ENCODE measurements at places on chromosomes 7 and 10.

DNA sequence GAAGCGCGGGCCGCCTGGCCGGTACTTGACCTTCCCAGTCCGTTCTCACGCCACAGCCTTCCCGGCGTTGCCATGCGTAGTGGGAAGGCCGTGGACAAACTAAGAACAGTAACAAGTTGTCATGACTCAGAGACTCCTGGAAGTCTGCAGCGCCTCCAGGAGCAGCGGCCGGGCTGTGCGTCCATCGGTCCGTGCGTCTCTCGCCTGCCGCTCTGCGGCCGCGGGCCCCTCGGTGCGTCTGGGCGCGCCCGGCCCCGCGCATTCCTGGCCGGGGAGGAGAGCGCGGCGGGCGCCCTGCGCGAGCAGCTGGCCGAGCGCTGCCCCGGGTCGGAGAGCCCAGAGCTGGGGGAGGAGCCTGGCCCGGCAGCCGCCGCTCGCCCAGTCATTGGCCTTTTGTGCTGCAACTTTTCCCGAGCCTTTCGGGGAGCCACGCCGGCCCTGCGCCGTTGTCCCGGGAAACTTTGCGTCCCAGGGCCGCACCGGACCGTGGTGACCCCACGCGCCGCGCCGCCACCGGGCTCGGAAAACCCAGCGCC lies 123.7 kb downstream of the TACC2 start:
- no peak for DNase-seq

- DNase-seq, result no peak
These were observed 66.0 kb upstream of the FGL2 start for GRCh38 chr7:77265666-77266065.

- DNase-seq, result no peak
These were observed 37.4 kb upstream of the RSU1 start for GRCh38 chr10:16854623-16855022.

- DNase-seq, result no peak
These were observed 71.1 kb upstream of the CUX1 start for GRCh38 chr7:101746314-101746713.

GRCh38 chr10:84447701-84448400 lies 119.5 kb downstream of the CCSER2 start:
- DNase-seq, result no peak

GRCh38 chr10:32004161-32004591 lies 52.0 kb downstream of the KIF5B start:
- DNase-seq, result no peak

DNA sequence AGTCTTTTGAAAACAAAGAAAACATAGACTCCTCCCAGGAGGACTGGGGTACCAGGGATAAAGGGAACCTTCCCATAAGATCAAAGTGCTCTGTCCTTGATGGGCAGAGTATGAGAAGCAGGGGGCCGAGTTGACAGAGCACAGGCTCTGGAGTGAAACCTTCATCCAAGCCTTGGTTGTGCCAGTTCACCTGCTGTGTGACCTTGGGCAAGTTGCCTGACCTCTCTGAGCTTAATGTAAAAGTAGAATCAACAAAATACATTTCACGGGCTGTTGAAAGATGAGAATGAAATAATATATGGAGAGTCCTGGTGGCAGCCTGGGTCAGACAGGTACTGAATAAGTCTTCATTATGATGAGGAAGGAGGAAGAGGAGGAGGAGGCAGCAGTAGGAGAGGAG lies 69.9 kb downstream of the SLIT1 start:
- no peak for DNase-seq

DNA sequence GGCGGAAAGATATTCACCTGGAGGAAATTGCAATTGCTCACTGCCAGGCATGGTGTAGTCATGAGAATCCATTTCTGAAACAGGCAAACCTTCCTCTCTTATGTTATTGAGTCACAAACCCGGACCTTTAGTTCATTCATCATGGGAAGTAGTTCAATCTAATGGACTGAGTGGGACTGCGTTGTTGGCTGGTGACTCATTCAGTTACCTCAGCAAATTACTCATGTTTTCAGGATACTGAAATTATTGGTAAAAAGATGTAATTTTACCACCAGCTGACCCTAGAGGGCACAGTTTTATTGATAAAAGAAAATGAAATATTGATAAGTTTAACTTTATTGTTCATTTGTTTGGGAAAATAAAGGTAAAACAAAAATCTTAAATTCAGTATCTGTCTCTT lies 1194.4 kb upstream of the SORCS1 start:
- DNase-seq, result no peak

DNA sequence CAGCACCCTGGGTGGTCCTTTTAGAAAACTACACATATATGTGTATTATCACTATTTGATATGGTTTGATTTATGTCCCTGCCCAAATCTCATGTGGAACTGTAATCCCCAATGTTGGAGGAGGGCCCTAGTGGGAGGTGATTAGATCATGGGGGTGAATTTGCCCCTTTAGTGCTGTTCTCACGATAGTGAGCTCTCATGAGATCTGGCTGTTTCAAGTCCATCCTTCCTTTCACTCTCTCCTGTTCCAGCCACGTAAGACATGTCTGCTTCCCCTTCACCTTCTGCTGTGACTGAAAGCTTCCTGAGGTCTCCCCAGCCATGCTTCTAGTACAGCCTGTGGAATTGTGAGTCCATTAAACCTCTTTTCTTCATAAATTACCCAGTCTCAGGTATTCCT lies 37.3 kb downstream of the DOCK4 start:
- DNase-seq, result no peak

DNA sequence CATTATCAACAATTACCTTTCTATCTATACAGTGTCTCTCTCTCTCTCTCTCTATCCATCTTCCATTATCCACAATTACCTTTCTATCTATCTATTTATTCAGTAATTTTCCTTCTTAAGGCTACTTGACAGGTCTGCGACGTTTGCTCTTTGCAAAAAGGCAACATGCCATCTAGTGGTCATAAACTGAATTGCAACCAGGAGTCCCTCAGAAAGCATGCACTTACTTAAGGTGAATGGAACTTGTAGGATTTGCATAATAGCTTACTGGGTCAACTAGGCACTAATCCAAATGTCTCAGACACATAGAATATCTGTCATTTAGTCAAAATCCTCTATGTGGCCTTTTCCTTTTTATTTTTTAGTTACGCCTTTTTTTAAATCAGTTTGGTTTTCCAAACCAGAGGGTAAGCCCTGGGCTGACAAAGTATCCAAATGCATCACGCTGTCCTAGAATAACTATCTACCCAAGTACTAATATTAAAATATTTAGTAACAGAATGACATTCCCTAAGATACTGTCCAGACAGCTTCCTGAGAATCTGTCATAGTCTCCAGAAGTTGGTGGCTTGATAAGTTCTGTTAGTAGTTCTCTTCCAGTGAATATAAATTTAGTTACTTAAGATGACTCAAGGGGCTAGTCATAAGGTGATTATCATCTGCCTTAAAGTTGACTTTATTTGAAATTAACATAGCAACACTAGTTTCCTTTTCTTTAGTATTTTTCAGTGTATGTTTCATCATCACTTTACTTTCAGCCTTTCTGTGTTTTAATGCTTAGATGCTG lies 208.3 kb downstream of the PPP1R3A start:
- DNase-seq, result peak; percentile 68

DNA sequence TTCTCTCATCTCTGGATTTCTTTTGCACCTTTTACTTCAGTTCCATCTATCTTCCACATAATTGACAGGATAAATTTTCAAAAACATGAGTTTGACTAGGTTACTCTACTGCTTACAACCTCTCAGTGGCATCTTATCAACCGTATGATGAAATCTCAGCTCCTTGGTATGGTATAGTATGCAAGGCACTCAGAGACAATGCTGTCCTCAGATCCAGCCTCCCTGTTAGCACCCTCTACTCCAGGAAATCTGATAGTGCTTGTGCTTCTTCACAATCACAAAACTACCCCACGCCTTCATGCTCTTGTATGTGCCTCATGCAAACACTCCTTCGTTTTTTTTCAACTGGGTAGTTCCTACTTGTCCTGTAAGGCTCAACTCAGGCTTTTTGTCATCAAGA lies 330.7 kb downstream of the GPR158 start:
- no peak for DNase-seq

- no peak for DNase-seq
These were observed 15.9 kb downstream of the YME1L1 start for GRCh38 chr10:27138277-27138676.

GRCh38 chr10:97319671-97320479 lies 804 bp downstream of the FRAT1 start:
- DNase-seq, result no peak

- no peak for DNase-seq
These were observed 14.2 kb downstream of the IGF2BP3 start for GRCh38 chr7:23456093-23456492.

DNA sequence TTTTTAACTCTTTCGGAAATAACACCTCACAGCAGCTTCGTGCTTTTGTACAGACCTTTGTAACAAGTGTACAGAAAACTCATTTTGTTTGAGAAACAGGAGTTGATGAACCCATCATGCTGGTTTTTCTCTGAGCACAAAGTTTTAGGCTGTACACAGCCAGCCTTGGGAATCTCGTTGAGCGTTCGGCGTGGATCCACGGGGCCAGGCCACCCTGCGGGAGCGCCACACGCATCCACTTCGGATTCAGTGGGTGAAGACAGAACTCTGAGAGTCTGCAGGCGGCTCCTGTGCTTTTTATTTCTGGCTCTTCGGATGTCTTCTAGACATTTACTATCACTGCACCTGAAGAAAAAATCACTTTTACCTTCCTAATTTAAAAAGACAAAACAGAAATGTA lies 131.2 kb downstream of the SMURF1 start:
- no peak for DNase-seq
